ENCODE measurements at places on chromosomes 3 and 15.

- no peak for DNase-seq
These were observed 220.9 kb upstream of the SUCLG2 start for GRCh38 chr3:67875338-67875737.

DNA sequence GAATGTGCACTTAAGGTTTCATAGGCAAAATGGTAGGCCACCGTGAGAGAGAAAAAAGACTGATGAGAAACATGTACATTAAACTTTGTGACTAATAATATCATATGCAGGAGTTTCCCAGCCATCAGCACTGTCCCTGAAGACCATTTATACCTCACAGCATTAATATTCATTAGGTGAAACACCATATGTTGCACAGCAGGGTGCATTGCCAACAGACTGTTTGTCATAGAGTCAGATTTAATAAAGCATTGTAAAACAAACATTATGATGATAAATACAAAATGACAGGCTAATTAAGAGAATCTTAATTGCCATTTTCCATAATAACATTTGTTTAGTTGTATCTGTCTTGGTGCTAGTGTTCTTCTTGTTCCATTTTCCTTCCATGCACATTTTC, 578.3 kb downstream of the EPHA3 start:
- DNase-seq, result no peak

GRCh38 chr3:94654096-94654495, 591.2 kb downstream of the NSUN3 start:
- no peak for DNase-seq

GRCh38 chr15:38547255-38547997, 17.2 kb downstream of the RASGRP1 start:
- DNase-seq, result no peak

DNA sequence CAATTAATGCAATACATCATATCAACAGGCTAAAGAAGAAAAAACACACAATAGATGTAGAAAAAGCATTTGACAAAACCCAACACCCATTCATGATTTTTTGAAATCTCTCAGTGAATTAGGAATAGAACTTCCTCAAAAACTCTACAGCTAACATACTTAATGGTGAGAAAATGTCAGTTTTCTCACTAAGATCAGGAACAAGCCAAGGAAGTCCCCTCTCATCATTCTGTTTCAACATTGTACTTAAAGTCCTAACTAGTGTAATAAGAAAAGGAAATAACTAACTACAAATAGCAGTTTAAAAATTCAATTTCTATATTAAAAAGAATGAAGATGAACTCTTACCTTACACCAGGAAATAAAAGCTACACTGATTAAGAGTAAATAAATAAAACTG, 77.8 kb downstream of the DCLK3 start:
- DNase-seq, result no peak

- no peak for DNase-seq
These were observed 17.6 kb downstream of the BHLHE40 start for GRCh38 chr3:4996771-4997291.

DNA sequence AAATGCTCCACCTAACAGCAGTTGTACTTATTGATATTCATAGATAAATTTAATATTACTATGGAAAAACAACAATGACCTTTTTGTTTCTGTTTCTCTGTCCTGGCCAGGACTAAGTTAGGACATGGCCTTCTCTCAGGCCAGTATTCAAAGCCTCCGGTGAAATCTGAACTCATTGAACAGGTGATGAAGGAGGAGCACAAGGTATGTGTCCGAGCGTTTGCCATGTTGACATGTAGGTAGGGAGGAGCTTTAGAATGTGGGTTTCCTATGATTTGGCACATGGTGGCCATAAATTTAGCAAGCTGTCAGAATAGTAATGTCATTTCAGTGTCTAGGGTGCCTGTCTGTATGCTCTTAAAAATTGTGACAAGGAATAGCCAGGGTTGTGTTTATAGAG, 77.7 kb downstream of the USP13 start:
- DNase-seq, result no peak

- DNase-seq, result no peak
These were observed 359.3 kb downstream of the GABRG3 start for GRCh38 chr15:27330326-27330725.

- DNase-seq, result peak; percentile 54
These were observed 45.0 kb upstream of the WWTR1 start for GRCh38 chr3:149702691-149703441.

GRCh38 chr3:196122021-196122687, 40.3 kb upstream of the TFRC start:
- DNase-seq, result no peak

DNA sequence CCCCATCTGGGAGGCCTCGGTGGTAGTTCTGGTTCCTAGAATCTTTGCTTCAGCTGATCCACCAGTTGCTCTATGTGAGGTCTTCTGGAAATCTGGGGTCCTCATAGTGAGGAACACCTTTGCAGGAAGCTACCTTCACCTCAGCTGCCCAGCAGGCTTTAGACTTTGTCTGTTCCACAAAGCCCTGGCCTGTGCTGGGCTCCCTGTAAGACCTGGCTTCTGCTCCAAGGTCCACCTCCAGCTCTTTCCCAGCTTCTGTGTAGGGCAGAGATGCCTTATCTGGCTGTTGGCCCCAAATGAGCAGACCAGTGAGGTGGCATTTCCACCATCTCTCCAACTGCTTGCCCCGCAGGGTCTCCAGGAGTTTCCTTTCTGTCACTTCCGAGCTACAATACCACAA, 8.2 kb upstream of the HOMER2 start:
- DNase-seq, result no peak

DNA sequence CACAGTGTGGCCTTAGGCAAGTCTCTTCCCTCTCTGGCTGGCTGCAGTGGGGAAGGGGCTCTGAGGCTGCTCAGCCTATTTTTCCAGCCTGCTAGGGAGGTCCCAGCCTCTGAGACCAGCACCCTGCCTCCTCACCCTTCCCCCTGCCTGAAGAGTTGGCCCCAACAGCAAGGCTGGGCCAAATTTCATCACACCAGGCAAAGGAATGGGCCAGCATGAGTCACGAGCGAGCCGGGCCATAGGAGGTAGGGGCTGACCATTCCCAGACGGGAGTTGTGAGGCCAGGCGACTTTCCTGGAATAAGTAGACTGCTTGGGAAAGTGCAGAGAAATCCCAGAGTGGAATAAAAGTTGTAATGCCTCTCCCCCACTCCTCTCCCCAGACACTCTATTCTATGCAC, 5.7 kb upstream of the FBLN2 start:
- peak; percentile 89 for DNase-seq

GRCh38 chr3:176789947-176790346, 407.3 kb downstream of the TBL1XR1 start:
- no peak for DNase-seq

DNA sequence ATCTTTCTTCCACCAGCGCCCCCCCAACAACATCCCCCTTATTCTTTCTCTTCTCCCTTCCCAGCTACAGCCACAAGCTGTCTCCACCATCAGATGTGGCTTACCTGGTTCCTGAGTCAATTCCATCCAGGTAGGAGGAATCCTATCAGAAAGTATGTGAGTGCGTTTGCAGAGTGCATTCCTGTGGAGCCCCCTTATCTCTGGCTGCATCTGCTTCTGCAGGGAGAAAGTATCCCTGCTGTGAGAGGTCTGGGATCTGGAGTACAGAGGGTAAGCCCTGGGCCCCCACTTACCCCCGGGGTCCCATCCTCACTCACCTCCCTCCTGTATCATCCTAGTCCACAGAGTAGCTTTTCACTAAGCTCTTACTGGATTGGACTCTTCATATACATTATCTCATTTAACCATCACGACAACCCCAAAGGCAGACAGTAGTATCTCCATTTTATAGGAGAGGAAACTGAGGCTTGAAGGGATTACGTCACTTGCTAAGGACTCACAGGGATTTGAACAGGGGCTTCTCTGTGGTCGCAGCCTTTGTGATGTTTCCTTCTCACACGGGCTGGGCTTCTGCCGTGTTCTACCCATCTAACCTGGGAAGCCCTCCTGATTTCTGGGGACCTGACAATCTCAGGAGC, 22.2 kb upstream of the MAGEF1 start:
- no peak for DNase-seq

DNA sequence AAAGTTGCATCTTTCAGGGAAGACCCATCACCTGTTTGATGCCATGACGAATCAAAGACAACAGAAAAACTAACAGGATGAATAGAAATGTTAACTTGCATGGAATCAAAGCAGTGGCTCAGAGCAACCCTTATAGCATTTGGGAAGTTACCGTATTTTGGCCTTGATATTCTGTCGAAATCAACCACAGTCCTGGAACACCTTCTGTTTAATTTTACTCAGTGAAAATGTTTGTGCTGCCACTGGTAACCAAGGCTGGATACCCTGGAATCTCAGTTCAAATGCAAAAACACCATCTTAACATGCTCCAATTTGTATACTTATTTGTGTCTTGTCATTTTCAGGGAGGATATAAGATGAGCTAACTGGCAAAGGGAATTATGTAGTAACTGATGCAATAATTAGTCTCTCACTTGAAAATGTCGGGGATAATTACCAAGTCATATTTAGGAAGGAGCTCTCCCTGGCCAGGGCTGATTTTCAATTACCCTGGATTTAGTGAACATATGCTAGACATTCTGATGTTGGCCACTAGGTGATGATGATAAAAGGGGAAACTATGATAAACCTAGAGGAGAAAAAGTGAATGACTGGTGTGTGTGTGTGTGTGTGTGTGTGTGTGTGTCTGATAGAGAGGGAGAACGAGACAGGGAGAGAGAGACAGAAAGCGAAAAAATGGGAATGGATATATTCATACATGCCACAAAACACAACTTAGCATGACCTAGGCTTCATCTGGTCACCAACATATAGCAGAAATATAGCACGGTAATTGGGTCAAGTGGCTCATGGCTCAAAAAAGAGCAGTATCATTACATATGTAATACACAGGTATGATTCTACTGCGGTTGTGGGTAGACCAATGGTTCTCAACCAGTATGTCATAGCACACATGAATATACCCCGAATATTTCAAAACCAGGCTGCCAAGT, 19.0 kb upstream of the PRICKLE2 start:
- no peak for DNase-seq

- no peak for DNase-seq
These were observed 63.8 kb upstream of the SLC2A2 start for GRCh38 chr3:171090321-171090720.

DNA sequence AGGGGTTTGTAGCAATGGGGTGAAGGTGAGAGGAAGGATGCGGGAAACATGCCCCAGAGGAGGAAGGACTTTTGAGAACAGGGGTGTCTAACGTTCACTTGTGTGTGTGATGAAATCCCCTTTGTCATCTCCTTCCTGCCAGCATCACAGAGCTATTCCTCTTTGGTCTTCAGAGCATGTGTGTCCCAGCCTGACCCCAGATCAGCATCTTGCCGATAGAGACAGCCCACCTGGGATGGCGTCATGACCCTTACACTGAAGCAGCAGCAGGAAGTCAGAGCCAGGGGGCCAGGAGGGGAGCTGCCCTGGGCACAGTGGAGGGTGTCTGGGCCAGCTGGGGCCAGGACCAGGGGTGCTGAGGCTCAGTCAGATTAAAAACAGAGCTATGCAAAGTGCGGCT, 29.9 kb upstream of the GRIP2 start:
- no peak for DNase-seq

DNA sequence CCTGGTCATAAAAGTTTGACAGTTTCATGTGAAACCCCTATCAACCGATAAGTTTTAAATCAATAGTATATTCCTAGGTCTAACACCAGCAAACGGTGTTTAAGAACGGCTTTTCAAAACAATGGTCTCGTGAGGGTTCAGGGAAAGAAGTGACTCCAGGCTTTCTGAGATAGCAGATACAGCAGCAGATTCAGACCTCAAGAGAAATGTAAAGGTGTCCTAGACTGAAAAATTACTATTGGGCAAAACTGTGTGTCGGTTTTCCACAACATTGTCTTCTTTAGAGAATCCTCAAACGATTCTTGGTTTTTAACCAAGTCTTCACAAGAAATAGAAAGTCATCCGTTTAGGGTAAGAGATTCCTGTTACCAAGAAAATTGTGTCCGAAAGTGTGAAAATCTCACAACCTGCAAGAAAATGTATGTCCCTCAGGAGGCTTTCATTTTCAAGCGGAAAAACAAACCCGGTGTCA, 1.2 kb downstream of the SETD2 start:
- no peak for DNase-seq

DNA sequence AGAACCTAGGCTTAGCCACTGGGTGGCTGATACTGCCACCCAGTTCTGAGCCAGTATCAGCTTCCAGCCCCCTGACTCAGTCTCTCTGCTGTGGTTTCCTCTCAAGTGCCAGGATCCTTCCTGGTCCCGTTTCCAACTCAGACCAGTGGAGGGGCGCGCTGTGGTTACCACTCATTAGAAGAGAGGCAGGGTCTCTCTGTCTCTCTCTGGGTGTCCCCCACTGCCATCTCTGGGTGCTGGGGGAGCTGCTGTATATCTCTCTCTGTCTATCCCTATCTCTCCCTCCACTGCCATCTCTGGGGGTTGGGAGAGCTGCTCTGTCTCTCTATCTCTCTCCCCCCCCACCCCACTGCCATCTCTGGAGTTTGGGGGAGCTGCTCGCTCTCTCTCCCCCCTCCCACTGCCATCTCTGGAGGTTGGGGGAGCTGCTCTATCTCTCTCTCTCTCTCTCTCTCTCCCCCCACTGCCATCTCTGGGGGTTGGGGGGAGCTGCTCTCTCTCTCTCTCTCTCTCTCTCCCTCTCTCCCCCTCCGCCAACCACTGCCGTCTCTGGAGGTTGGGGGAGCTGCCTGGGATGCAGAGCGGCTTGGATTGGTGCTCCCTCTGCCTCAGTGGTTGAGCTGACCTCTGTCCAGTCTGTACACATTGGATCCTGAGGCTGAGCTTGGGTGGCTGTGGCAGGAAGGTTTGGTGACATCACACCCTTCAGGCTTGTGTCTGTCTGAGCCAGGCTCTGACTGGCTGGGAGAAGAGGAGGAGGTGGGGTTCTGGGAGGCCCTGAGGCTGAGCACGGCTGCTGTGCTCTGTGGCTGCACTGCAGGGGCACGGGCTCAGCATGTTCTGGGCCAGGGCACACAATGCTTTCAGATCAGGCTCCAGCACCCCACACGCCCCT, 98.9 kb downstream of the APBA2 start:
- peak; percentile 28 for DNase-seq

GRCh38 chr3:179700716-179701115, 47.9 kb downstream of the USP13 start:
- DNase-seq, result no peak

DNA sequence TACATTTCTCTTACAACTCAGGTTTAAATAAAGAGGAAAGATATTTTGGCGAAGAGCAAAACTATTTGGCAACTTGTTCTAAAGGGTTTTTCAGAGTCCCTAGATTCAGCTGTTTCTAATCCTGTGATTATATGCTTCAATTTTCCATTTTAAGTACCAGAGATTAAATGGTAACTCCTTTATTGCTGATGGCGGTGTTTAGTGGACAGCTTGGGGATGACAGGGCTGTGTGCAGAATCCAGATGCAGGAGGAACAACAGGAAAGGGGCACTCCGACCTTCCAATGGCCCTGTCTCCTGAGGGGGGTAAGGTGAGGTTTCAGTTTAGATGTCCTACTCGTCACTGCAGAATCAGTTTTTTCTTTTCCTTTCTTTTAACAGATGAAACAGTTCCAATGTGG, 405.0 kb downstream of the PDCD6IP start:
- no peak for DNase-seq

DNA sequence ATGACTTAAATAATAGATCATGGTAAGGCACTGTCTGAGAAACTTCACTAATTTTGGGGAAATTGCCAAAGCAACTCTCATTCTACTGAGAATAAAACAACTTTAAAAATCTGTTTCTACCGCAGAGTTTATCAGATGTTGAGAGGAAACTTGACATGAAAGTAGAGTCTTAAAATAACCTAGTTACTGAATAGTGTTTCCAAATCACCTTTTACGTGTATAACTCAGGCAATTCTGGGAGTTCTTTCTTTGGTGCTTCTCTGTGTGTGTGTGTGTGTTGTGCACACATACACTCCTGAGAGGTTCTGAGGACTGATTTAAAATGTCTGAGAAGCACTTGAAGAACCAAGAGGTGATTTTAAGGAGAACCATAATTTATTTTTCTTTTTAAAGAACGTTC, 236.6 kb downstream of the SV2B start:
- no peak for DNase-seq

Data from H54 (cell line).